ENCODE measurements at places on chromosomes 7 and 10.

DNA sequence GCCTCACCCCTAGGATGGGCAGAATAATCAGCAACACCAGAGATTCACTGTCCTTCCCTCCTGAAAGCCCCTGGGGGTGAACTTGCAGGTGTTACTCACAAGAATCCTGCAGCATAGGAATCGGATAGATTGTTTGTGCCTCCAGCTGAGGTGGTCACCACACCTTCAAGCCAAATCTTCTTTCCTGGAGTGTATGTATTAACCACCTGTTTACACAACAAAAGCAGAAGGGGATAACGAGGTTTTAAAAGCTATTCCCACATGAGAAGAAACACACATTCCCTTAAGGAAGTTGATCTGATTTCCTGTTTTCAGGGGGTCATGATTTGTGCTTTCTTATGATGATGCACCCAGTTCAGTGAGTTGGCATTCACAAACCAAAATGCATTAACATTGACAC is 173.8 kb upstream of the HPS1 start:
- no peak for DNase-seq

DNA sequence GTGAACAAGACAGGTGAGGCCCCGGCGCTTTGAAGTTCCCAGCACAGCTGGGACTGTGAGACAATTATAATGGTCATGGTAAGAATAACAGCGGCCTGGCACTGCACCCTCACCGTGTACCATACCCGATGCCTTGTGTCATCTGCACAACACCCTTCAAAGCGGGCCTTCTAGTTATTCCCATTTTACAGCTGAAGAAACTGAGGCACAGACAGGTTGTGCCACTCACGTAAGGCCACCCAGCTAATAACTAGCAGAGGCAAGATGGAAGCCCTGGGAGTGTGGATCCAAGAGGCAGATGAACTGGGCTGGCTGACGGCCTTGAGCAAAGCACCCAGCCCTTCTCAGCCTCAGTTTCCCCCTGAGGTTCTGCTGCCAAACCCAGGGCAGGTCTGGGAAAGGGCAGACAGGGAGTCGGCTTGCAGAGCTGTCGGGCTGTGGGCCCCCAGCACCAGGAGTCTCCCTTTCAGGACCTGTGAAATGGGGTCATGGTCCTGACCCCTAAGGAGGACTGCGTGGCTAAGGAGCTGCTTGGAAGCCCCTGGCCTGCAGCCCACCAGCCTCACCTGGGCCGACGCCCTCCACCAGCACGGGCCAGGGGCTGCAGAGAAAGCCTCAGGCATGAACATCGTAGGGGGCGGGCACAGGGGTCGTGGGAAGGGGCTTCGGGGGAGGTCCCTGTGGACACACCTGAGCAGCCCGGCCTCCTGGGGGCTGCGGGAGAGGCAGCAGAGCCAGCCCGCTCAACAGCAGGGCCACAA is 15.3 kb upstream of the LFNG start:
- DNase-seq = no peak

DNA sequence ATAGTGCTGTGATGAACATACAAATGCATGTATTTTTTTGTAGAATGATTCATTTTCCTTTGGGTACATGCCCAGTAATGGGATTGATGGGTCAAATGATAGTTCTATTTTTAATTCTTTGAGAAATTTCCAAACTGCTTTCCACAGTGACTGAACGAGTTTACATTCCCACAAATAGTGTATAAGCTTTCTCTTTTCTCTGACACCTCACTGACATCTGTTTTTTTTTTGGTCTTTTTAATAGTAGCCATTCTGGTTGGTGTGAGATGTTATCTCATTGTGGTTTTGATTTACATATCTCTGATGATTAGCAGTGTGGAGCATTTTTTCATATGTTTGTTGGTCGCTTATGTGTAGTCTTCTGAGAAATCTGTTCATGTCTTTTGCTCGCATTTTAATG is 195.0 kb upstream of the AGK start:
- peak; percentile 52 for DNase-seq

GRCh38 chr7:157537056-157537455 is 200.3 kb downstream of the DNAJB6 start:
- no peak for DNase-seq

DNA sequence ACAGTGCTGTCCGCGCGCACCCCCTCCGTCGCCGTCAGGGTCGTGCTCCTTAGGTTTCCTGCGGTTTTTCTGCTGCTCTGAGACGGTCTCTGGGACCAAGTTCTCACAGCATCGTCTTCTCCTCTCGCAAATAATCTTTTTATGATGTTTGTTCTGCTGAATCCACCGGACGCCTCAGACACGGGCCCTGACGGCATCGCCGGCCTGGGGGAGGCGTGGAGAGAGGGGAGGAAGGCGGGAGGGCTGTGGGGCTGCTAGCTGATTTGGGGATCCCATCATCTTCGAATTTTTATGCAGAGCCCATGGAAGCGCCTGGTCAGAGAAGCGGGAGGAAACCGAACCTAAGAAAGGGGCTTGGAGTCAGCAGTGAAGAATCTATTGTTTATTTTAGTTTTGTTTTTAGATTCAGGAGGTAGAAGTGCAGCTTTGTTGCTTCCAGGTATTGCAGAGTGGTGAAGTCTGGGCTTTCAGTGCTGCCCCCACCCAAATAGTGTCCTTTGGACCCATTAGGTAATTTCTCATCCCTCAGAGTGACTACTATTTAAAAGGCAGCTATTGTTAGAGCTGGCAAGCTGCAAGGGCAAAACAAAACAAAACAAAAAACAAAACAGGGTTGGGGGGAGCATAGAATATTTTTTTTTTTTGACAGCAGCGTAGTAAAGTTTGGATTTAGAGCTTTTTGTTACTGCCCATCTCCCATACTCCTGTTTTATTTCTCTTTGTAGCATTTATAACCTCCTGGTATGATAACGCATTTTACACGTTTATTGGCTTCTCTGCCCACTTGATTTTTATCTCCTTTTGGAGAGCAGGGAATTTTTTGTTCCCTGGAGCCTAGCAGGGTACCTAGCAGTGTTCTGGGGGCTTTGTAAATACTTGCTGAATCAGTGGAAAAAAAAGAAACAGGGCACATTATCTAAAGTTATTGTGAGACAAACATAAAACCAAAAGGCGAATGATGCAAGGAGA is 92.6 kb downstream of the SPAG6 start:
- peak; percentile 13 for DNase-seq

- DNase-seq = no peak
Measured at GRCh38 chr7:83983606-83984005, 211.0 kb downstream of the SEMA3A start.

- DNase-seq = no peak
Measured at GRCh38 chr7:85222522-85222921, 35.7 kb upstream of the SEMA3D start.

GRCh38 chr7:102412548-102412947 is 16.4 kb downstream of the PRKRIP1 start:
- no peak for DNase-seq

DNA sequence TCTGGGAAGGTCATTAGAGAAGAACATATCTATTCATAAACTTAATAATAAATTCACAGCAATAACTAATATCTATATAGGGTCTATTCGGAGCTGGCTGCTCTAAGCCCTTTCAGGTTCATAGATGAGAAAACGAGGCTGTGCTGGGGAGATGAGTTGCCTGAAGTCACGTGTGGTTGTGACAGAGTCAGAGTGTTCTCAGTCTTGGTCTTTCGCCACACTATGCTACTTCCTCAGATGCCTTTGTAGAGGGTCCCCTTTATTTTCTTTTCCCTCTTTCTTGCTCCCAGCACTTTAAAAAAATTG is 43.7 kb upstream of the FAM180A start:
- no peak for DNase-seq

DNA sequence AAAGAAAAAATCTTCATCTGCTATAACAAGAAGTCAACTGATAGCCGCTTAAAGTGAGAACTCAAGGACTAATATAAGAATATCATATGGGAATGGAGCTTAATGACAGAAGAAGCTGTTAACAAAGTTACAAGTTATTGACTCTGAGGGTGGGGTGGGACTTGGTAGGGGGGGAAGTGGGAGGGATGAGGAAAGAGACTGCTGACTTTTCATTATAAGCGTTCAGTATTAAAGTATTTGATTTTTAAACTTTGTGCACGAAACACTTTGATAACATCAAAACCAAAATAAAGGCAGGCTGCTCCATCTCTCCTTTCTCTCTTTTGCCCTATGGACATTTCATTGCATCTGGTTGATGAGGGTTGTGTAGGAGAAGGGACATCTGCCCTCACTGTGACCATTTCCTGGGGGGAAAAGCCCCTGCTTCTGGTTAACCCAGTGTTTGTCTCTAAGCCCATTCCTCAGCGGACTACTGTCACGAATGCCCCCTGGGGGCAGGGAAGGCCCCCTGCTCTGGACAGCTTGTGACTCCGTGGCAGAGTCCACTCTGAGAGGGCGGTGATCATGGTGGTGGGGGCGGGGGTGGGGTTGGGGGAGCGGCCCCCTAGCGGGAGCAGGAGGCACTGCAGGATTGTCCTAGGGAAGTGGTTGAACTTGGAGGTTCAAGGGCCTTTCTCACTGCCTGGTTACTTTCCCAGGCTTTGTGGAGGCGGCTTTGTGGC is 17.4 kb downstream of the SLC13A4 start:
- peak; percentile 18 for DNase-seq

DNA sequence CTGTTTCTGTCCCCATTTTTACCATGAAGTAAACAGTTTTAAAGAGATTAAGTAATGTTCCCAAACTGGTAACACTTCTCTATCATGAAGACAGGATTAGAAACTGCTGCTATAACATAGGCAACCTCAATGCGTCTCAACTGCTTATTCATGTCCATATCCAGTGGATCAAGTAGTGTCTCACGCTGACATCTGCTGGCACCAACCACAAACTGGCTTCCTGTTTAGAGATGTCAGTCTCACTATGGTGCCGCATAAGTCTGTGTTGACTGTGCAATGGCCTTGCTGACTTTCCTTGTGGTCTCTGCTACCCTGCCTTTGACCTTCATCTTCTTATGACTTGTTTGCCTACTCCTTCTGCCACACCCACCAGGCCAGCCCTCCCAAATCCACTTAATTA is 369.6 kb upstream of the DPP6 start:
- no peak for DNase-seq

- DNase-seq = no peak
Measured at GRCh38 chr10:130427216-130427722, 291.1 kb downstream of the GLRX3 start.

DNA sequence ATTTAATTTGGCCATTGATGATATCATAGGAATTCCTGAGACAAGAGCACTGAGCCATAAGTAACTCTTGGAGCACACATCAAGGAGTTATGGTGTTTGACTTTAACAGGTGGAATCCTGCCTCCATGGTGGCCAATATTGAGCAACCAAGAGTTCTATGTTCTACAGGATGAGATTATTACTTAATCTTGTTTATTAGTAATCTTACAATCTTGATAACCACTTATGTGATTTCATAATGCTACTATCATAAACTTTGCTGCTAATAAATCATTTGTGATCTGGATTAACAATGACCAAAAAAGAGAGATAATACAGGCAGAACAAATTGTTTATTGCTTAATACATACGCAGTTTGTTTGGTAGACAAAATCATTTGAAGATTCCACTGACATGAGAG is 27.5 kb upstream of the PDK4 start:
- no peak for DNase-seq

- DNase-seq = peak; percentile 47
Measured at GRCh38 chr10:62016623-62017490, 115.4 kb downstream of the ARID5B start.

DNA sequence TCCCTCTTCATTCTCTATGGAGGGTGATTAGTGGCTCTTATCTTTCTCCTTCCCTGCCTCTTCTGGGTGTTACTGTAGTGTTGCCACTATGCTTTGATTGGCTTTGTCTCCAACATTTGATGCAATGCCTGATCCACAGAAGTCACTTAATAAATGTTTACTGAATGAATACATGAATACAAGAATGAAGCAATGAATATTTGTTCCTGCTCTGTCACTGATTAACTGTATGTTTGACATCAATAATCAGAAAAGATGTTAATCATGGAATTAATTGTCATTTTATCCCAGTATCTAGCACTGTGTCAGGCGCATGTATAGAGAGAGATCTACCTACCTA is 4.3 kb downstream of the ANK3 start:
- DNase-seq = no peak

DNA sequence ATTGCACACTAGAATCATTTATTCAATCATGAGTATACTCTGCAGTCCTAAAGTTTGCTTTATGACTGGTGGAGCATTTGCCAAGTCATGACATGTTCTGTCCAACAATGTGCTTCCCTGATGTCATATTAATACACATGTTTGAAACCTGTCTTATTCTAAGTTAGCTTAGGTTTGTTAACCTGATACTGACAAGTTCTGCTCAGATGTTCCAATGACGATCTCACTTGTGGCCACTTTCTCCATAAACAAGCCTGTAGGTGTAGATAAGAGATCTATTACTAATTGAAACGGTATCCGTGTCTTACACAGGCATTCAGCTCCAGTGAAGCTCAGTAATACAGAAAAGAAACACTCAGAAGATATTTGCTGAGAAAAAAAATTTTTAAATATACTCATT is 64.9 kb downstream of the GPR37 start:
- DNase-seq = no peak

DNA sequence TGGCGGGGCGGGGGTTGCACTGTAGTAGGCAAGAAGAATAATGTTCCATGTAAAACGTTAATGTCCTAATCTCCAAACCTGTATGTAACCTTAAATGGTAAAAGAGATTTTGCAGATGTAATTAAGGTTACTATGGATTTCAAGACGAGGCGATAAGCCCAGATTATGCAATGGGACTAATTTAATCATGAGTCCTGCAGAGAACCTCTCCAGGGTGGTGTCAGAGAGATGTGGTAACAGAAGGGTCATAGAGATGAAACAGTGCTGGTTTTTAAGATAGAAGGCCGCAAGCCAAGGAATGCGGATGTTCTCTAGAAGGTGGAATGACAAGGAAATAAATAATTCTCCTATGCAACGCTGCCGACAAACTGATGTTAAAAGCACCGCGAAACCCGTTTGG is 57.1 kb downstream of the UBE3C start:
- DNase-seq = no peak

GRCh38 chr7:106112972-106113421 is 885 bp upstream of the SYPL1 start:
- no peak for DNase-seq

GRCh38 chr10:97512993-97513392 is 14.3 kb downstream of the UBTD1 start:
- no peak for DNase-seq

GRCh38 chr7:130274983-130275591 is 8.4 kb downstream of the CPA2 start:
- no peak for DNase-seq

- DNase-seq = no peak
Measured at GRCh38 chr7:157855016-157855415, 518.2 kb downstream of the DNAJB6 start.

DNA sequence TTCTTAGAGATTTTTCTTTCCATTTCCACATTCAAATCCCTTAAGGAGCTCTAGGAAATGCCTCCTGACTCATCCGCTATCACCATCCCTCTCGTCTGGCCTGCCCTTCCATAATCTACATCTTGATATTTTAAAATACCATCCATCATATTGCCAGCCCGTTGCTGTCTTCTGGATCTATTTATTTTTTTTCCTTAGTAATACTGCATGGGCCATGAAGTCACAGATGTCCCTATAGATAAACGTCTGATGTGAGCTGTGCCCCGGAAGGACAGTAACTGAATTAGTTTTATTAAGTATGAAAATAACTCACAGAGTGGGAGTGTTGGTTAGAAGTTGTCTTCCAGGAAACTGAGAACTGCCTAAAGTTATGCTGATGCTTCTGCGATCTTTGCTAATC is 76.2 kb downstream of the KLF6 start:
- no peak for DNase-seq

GRCh38 chr10:96648297-96648696 is 61.5 kb upstream of the TM9SF3 start:
- no peak for DNase-seq

Measured in HCEC 1CT (cell line).